ENCODE measurements at places on chromosomes 3 and 15. TPM values are rescaled to one million over a fixed set of nuclear protein-coding genes. Genes with fewer than 3 reads are reported as not detected.

CPN2 gene
- polyA plus RNA-seq, result not detected

- no peak for DNase-seq
These were observed 160.7 kb downstream of the OR4M2 start for GRCh38 chr15:22240986-22241385.

UBL7 gene
- polyA plus RNA-seq, result 62.6 TPM

GRCh38 chr3:31704591-31705179 lies 172.0 kb downstream of the STT3B start:
- DNase-seq, result no peak

DNA sequence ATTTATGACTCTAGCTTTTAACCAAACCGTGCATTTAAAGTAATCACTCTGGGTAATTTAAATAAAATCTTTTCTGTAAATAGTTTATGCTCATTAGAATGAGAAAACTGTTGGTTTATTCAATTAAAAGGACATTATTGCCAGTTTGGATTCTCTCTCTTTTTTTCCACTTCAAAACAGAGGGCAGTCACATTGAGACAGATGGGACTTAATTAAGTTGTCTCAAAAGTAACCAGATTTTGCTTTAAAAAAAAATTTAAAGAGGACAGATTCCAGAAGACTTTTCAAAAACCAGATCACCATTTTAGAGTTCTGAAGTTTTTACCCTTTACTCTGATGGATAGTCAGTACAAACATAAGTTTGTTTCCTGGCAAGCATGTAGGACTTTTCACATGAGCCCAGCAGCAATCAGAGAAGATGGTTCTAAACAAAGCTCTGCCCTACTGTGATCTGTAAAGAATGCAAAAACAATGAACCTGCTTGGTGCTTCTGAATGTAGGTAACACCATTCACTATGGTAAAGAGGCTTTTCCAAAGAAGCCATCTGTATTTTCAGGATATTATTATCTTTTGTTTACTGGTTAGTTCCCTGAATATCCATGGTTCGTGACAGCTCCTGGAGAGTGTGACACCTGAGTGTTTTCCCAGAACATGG lies 136.2 kb downstream of the LRTM1 start:
- DNase-seq, result no peak

DNA sequence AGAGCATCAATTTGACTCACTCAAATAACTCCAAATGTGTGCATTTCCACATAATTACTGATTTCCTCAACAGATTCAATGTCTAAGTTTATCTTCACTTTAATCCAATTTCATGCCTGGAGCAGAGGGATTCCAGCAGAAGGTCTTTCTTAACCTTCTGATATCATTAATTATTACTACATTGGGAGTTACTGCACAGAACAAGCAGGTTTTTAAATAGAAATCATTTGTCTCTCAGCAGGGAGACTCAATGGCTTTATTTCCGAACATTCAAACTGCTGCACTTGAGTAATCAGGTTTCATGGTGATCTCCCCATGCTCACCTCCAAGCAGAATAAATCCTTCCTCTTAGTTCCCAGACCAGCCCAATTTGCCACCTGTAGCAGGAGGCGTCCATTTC lies 264.8 kb upstream of the IGF1R start:
- DNase-seq, result no peak

TGM4 gene
- polyA plus RNA-seq, result 0.03 TPM
